ENCODE measurements at places on chromosomes 4 and X. TPM values are rescaled to one million over a fixed set of nuclear protein-coding genes. Genes with fewer than 3 reads are reported as not detected.

The CCKAR gene
- 0.12 TPM for total RNA-seq

The MTCP1 gene
- 6.4 TPM for total RNA-seq

The USP9X gene
- total RNA-seq, result 116 TPM

The SMARCA1 gene
- total RNA-seq, result 61.7 TPM

The S100G gene
- not detected for total RNA-seq

The DCHS2 gene
- total RNA-seq, result 11.1 TPM

The BTC gene
- total RNA-seq, result 4.0 TPM

The ADH7 gene
- not detected for total RNA-seq

The DCAF8L2 gene
- total RNA-seq, result not detected

The TEX11 gene
- not detected for total RNA-seq

The EDA2R gene
- total RNA-seq, result 0.58 TPM

The TIGD2 gene
- 7.5 TPM for total RNA-seq

The TEX13D gene
- total RNA-seq, result not detected

The ALB gene
- 12.1 TPM for total RNA-seq

The RGN gene
- total RNA-seq, result 30.4 TPM

The COX7B2 gene
- not detected for total RNA-seq

The SPOCK3 gene
- 6.1 TPM for total RNA-seq

The SLC25A14 gene
- 15.1 TPM for total RNA-seq

The SUPT20HL2 gene
- 0.06 TPM for total RNA-seq

The GPR143 gene
- 7.8 TPM for total RNA-seq

The MAGEA2 gene
- total RNA-seq, result not detected

The DCX gene
- total RNA-seq, result 2.7 TPM

The STPG2 gene
- total RNA-seq, result 1.4 TPM

The WNK3 gene
- total RNA-seq, result 6.3 TPM

All from metanephros (tissue), 2 donors.